Left ventricle myocardium inferior (tissue), 1 donor: ENCODE measurements at places on chromosomes 16 and 17. TPM values are rescaled to one million over a fixed set of nuclear protein-coding genes. Genes with fewer than 3 reads are reported as not detected.

DNA sequence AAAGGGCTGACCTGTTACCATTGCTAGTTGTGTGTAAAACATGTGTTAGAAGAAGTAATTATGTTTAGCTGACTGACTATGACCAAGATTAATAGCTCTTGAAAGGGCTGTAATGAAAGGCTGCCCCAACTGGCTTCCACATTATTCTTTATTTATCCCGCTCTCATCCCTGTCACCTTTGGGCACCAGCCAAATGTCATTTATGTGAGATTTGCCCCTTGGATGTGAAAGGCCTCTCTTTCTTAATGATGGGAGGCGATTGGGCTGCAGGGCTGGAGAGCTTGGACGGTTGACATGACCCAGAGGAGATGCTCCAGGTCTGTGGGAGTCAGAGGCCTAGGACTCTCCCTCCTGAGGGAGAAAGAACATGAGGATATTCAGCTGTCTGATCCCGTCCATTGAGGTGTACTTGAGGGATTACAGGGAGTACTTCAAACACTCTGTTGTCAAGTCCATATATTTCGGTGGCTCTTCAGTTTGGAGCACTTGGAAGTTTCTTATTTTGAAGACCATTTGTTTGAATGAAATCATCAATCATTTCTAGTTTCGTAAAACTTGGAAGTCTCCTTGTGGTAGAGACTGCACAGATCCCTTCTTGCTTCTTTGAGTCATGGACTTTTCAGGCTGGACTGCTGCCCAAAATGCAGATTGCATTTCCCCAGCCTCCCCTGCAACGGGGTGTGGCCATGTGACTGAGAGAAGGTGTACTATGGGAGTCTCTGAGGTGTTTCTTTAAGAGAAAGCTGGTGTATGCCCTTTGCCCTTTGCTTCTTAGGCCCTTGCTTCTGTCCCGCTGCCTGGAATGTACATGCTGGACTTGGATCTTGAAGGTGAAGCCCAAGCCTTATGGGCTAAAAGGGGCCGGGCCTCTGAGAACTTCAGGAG lies 51.3 kb downstream of the FTO start:
- DNase-seq, result no peak

DNA sequence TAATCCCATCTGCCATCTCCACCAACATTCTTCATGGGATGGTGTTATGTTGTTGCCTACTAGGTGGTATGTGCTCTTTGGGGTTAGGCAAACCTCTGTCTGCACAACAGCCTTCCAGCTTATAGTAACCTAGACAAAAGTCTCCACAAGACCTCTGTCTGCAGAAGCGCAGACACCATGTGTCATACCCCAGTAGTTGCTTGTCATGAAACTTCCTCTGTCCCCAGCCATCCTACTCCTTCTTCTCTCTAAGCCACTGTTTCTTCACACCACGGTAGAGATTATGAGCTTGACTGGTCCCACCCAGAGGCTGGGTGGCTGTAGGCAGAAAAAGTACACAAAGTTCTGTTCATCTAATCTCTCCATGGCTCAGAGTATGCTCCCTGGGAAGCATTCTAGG lies 100.3 kb downstream of the MAF start:
- no peak for DNase-seq

- no peak for DNase-seq
These were observed 18.2 kb downstream of the METTL22 start for GRCh38 chr16:8639694-8640093.

- no peak for DNase-seq
These were observed 41.3 kb downstream of the BAIAP2 start for GRCh38 chr17:81076141-81076679.

DUSP14 gene
- 18.1 TPM for total RNA-seq

- DNase-seq, result peak; percentile 86
These were observed 580 bp downstream of the RANGRF start for GRCh38 chr17:8289103-8289397.

- no peak for DNase-seq
These were observed 14.0 kb upstream of the EMP2 start for GRCh38 chr16:10594312-10594950.

SPIRE2 gene
- 1.2 TPM for total RNA-seq

DNA sequence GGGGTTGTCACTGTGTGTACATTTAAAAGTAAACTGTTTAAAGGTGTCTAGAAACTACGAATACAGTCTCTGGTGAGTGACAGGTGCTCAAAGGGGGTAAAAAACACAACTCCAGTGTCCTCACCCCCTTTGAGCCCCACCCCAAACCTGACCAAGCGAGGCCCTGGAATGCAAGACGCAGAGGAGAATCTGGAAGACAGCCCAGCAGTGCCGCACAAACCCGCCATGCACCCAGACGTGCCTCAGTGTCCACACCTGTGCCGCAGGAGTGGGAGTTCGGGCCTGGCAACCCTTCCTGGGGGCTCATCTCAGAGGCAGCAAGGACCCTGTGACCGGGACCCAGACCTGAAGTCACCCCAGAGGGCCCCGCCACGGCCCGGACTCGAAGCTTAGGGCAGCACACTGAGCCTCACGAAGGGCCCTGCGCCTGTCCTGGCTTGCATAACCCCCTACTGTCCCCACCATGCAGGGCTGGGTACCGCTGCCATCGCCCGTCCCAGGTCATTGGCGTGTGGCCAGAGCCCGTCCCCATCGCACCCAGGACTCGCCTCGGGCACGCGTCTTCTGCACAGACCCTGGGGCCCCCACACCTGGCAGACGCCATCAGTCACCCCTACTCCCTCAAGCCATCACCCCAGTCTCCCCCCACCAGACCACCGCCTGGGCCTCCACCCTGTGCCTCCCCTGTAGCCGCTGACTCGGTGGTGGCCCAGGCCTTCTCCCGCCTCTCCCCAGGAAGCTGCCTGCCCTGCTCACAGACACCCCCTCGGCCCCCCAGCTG lies 33.0 kb upstream of the ZC3H18 start:
- no peak for DNase-seq
